ENCODE measurements at places on chromosomes 13 and 19.

- DNase-seq = no peak
These were observed 14.5 kb downstream of the STARD13 start for GRCh38 chr13:33270895-33271538.

- DNase-seq = no peak
These were observed 290.0 kb downstream of the KCTD12 start for GRCh38 chr13:76596216-76596615.

DNA sequence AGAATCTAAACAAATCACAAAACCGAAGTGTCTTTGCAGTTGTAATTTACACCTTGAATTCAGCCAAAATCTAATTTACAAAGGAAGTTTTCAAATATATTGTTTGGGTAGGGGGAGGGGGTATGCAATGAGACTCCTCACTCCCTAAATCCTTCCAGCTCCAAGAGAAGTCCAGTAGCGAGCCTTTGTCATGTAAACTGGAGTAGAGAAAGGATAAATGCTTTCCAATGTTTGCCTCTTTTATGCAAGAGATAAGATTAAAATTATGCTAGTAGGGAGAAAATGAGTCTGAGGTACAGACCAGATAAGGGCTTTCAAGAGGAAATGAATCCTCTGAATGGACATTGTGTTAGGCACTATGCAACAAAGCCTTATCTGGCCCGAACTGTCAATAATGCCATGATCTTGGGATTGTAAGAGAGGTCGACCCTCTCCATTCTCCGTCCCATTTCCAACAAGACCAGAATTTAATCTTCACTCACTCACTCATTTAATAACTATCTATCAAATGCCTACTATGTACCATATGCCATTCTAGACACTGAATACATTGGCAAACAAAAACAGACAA is 199.2 kb downstream of the LACC1 start:
- DNase-seq = no peak

GRCh38 chr13:72290962-72291681 is 424.1 kb upstream of the DACH1 start:
- no peak for DNase-seq

DNA sequence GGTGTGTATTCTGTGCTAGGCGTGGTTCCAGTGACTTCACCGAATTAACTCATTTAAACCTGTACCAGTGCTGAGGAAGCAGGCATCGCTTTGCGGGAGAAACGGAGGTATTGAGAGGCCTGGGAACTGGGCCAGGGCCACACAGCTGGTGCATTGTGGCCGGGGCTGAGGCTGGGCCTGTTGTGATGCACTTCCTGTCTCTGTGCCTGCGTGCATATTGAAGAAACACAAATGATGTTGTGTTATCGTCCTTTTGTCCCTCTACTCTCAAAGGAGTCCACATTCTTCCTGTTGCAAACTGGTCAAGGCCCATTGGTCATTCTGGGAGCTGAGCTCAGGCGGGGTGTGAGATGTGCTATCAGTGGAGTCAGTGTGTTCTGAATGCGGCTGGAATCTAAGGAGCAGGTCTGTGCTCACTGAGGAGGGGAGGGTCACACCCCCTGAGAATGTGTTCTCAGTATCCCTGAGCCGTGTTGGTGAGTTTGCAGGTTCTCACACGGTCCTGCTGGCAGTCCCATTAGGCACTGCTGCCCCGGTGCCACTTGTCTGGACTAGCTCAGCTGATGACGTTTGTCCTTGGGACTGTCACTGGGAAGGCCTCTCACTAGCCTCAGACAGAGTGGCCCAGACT is 62.1 kb downstream of the ARHGEF7 start:
- no peak for DNase-seq

DNA sequence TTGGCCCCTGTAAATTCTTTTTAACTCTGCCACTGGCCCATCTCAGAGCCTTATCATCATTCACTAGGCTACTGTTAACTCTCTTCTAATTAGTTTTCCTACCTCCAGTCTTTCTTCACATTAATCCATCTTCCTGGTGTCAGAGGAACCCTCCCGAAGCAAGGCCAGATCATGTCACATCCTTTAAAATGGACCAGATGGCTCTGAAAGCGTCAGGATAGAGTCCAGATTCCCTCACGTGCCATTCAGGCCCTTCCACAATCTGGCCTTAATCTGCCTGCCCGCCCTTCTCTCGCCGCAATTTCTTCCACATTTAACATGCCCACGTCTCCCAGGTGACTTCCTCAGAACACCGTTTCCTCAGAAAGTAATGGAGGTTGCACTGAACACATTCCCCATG is 86.5 kb downstream of the RFC3 start:
- DNase-seq = no peak

GRCh38 chr13:31706105-31706504 is 33.2 kb upstream of the RXFP2 start:
- no peak for DNase-seq

Measured in testis (tissue), 5 donors.